ENCODE measurements at places on chromosomes 2 and 18.
A peak's percentile ranks its signal among the peaks of the same experiment; 100 is the strongest.

DNA sequence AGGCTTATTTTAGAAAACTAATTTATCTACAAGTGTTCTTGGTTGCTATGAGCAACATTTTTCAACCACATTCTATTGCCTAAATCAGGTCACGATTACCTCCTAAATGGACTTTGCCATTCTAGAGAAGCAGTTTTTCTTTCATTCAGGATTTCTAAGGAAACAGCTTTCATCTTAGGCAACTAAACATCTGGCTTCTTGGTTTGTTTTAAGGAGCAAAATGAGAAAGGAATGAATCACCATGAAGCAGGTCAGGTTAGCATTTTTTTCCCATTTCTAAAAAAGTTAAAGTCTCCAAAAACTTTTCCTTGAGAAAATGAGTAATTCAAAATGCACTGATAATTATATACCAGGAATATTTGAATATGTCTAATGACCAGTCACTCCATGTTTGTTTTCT is 114.8 kb downstream of the GAREM1 start:
- no peak for DNase-seq

DNA sequence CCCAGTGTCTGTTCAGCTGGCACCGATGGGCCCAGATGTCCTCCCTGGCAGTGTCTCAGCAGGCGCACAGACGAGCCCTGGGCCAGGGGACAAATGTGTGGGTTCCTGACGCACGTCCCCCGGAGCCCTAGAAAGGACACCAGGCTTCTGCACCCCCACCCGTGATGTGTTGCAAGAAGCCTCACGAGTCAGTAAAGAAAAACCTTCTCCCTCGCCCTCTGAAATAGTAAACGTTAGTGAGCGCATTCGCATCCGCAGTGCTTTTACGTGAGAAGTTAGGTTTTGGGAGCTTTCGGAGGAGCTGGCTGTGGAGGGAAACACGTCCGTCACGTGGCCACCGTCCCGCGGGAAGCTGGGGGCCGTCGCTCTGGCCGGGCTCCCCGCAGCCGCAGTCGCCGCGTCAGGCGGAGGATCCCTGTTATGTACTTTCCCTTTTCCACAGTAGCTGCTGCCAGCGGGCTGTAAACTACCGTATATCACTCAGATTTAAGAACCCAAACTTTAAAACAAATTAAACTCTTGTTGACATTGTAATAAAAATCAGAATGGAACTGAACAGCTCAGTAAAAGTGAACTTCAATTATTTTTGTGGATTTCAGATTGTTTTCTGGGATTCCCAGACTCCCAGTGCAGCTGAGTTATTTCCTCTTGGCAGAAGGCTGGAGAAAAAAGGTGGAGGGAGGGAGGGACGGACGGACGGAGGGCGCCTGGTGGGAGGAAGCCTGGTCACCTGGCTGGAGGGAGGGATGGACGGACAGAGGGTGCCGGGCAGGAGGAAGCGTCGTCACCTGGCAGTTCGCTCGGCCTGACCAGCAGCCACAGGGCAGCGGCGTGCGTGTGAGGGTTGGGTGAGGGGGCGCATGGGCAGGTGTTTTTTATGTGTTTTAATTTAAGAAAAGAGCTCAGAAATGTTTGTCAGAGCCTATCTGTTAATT is 112.1 kb downstream of the NFATC1 start:
- DNase-seq = peak; percentile 94

- no peak for DNase-seq
These were observed 464.2 kb upstream of the PIK3C3 start for GRCh38 chr18:41490861-41491260.

- DNase-seq = no peak
These were observed 91.7 kb downstream of the GCA start for GRCh38 chr2:162435676-162436075.

DNA sequence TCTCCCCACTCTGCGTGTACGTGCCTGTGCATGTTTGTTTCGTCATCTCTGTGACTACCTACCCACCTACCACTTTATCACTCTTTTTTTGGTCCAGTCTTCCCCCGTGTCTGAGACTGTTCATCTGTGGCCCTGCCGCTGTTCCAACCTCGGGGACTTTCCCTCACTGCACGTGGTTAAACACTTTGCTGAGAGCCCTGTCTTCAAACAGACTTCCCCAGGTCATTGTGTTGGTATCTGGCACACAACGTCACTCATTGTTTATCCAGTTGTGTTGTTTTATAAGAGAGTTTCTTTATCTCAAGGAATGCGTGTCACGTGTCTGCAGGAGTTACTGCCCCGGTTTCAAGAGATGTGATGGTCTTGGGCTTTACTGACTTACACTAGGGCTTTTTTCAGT is 262.0 kb upstream of the RASGRP3 start:
- no peak for DNase-seq

DNA sequence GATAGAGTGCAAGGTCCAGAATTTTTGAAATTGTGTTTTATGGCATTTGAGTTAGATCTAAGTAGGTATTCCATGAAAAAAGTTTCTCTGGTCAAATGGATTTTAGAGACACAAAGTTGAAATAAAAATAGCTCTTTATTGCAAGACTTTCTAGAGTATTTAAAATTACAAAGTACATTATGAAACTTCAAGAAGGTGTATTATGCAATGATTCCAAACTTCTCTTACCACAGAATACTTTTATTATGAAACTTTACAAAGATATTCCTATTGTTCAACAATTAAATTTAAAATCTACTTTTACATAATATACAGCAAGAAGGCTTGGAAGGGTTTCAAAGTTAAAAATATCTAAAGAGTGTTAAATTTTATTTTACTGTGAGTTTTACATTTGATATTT is 65.9 kb downstream of the CALCRL start:
- DNase-seq = no peak

DNA sequence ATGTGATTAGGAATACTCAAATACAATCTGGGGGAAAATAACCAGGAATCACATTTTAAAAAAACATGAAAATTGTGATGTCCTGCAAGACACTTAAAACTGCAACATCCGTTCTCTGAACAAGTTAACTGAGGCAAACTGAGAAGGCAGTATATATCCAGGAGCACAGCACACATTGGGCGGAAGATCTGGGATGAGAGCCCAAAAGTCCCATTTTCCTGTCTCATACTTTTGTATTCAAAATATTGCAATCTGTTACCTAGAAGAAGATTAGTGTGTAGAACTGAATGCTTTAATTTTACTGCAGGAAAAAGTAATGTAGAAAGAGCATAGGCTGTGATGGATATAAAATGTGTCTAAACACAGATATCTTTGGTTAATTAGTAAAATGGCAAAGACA is 276.8 kb upstream of the FANCL start:
- DNase-seq = no peak

DNA sequence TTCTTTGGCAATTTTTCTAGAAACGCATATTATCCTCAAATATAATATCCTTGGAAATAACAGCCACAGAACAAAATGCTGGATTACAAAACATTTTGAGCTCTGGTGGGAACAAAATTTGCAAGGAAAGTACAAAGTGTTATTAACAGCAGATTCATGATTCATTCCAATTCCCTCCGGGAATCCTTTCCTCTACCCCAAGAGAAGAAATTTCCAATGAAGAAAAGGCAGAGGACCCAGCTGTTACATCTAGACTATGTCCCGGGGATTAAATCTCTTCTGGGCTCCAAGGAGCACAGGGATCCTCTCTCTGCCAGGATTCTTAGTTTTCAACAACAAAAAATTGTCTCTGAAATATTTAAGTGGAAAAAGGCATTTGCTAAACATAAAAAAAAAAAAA is 51.6 kb upstream of the TMEFF2 start:
- DNase-seq = no peak

GRCh38 chr2:150162241-150162942 is 325.1 kb downstream of the RND3 start:
- DNase-seq = no peak

GRCh38 chr2:220451438-220451837 is 824.0 kb downstream of the SLC4A3 start:
- DNase-seq = no peak

GRCh38 chr18:55500316-55501086 is 87.5 kb downstream of the TCF4 start:
- no peak for DNase-seq

GRCh38 chr2:222451224-222451674 is 26.9 kb downstream of the SGPP2 start:
- no peak for DNase-seq

DNA sequence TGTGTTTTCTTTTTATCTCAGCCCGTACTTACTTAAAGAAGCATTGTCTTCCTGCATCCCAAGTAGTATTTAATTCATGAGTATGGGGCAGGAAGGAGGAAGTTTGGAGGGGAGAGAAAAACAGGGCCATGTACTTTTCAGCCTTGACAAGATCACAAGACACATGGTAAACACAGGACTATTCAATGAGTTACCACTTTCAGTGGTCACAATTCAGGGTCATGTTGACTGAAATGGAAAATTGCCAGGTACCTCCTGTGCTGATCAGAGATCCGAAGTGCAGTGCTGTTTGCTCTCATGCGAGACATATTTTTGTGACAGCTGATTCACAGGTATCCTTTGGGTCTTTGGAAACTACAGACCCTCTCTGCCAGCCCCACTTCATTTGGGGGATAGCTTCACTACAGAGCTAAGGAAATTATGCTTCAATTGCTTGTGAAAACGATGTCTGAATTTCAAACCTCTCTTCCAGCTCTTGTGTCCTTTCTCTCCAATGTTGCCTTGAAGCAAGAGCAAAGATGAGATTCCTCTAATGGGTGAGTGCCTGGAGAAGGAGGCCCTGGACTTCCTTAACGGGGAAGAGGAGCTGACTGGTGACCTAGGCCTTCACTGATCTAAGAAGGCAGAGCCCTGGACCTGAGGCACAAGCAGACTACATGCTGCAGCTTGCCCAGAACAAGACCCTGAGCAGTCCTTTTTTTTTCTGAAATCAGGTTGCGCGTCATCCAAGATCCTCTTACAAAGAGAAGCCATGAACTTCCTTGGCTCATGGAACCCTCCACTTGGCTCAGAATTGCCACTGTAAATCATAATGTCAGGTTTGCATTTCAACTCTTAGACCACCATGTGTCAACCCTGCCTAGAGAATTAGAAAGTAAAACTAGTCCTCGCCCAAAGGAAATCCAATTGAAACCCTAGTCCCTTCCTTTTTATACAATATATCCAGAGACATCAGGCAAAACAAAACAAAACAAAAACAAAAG is 44.1 kb downstream of the EVA1A start:
- no peak for DNase-seq

DNA sequence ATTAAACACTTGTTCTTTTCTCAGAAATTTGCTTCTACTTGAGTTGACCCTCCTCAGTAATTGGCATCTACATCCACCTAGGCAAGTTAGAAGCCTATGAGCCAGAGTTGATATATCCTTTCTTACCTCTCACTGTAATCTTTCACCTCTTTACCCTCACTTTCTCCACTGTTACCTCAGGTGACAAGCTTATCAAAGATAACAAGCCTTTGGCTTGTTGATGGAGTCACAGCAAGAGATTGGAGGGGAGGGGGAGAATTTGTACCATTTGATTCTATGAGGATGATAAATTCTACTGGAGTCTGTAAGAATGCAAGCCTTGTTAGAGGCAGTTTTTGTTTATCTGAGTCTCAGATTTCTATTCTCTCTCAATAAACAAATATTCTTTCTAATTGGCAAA is 171.0 kb upstream of the CAVIN2 start:
- DNase-seq = no peak

DNA sequence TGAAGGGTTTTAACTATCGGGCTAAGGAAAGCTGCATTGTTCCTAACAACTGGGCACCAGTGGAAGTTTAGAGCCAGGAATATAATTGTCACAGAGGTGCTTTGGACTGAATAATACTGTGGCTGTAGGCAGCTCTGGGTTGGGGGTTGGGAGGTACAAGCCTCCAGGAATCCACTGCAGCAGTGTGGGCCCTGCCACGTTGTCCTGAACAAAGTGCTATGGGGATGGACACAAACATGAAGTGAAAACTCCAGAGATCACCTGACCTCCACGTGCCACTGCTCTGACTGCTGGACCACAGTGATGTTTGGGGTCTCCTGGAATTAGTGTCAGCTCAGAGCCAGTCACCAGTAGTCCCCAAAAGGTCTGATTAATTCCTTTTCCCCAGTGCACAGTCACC is 110.9 kb downstream of the BCL2 start:
- no peak for DNase-seq

DNA sequence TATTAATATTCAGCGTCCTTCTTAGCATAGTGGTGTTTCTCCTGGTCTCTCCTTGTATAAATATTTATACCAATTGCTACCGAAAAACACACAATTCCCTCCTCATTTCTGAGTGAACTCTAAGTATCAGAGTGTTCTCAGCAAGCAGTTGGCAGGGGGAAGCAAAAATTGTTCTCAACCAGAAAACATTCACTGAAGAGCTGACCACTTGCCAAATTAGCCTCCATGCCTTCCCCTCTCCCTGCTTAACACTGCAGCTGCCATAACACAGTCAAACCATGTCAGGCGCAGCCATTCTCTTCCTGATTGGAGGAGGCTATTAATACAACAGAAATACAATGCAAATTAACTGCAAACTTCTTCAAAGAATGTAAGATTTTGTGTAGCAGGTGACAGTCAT is 105.0 kb downstream of the COL6A3 start:
- DNase-seq = peak; percentile 61

GRCh38 chr2:44296653-44297052 is 21.4 kb downstream of the SLC3A1 start:
- DNase-seq = no peak

GRCh38 chr2:180985771-180986395 is 5.5 kb downstream of the UBE2E3 start:
- no peak for DNase-seq

DNA sequence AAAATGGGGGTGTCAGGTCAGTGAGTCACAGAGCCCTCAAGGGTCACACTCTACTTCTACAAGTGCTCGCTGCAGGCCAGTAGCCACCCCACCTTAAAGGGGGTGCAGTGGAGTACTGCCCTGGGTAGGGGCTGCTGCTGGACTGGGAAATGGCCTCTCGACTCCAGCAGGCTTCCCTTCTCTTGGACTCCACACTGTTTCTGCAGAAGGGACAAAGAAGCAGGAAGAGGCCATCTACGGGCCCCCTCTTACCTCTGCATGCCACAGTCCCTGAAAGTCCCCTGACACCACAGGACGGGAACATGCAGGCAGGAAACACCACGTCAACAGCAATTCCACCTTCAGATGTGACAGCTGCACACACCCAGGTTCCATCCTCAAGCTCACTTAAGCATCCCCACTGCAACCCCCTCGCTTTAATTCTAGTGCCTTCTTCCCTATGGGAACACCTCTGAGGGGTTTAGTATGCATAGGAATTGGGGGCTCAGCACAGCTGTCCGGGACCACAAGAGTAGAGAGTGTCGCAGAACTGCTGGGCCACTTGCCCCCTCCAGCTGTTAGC is 22.3 kb downstream of the SNED1 start:
- DNase-seq = no peak

DNA sequence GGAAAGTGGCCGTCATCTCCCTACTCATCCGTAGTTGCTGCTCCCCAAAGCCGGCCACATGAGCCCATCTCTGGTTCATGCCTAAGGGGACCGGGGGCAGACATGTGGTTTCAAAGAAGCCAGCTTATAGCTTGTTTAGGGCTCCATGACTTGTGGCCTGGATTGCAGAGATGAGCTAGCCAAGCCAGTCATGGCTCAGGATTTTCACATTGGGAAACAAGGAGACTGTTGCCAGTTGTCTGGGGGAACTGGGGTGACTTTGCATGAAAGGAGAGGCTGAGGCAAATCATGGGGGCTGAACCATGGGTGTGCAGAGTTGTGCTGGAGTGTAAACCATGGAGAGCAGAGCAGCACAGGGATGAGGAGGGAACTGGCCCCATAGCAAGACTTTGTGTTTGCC is 183.0 kb upstream of the APCDD1 start:
- no peak for DNase-seq

All from right hindlimb (tissue), 1 donor.